Pons (tissue), 1 donor: ENCODE measurements at places on chromosomes 2 and 18.

DNA sequence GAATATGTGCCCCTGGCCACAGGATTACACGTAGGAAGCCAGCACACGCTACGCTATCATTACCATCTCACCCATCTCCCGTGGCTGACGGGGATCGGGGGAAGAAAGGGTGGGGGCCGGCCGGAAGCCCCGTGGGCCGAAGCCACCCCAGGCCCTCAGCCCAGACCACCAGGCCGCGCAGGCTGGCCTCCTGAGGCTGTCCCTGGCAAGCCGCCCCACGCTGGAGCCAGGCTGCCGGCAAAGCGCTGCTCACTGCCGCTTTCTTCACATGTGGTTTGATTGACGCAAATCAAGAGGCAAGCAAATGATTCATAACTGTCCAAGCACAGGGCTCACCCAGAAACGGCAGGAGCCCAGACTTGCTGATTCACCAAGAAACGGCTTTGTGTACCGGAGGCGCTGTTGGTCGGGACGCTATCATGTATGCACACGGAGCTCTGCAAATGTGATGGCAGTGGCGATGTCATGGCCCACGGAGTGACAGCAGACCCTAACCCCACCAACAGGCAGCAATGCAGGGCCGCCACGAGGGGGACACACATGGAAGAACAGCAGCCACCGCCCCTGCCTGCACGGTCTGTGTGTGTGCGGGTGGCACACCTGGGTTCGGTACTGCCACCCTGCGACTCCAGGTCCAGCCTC lies 125.7 kb downstream of the HDAC4 start:
- no peak for DNase-seq

DNA sequence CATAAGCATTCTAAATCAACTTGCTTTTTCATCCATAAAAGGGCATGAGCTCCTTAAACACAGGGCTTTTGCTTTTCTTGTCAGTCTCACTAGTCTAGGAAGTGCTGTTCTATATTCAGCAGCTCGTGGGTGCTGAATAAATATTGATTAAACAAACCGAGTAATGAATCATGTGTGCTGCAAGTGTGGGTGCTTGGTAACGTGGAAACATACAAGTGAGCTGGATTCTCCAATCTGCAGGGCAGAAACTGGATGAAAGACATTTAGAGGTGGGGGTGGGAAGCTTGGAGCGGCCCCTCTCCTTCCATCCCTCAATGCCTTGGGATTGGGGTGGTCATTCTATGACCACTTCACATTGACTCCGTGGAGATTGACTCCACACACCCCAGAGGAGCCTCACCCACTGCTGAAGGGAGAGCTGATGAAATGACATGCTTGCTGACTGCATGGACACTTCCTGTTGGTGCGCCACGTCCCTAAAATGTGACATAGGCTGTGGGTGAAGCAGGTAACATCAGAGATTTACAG lies 114.6 kb downstream of the DOCK10 start:
- DNase-seq = no peak

GRCh38 chr18:10726198-10727068 lies 200.6 kb downstream of the NAPG start:
- DNase-seq = no peak

GRCh38 chr2:223993634-223994232 lies 36.5 kb downstream of the MRPL44 start:
- DNase-seq = peak; percentile 92

GRCh38 chr2:113831161-113831560 lies 58.7 kb upstream of the ACTR3 start:
- DNase-seq = no peak

DNA sequence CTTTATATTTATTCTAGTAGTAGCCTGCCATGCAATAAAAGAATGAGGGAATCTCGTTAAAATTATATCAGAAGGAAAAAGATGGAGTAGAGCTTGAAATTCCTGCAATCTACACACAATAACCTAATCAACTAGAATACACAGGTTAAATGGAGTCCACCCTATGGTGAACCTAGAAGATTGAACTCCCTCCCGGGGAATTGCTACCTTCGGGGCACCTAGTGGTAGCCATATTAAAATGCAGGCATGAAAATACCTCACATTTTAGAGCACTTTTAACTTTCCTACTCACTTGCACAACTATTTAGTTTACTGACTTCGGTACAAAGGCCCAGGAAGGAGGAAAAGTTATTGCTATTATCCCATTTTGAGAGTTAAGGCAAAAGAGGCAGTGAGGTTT lies 174.5 kb downstream of the SS18 start:
- no peak for DNase-seq

DNA sequence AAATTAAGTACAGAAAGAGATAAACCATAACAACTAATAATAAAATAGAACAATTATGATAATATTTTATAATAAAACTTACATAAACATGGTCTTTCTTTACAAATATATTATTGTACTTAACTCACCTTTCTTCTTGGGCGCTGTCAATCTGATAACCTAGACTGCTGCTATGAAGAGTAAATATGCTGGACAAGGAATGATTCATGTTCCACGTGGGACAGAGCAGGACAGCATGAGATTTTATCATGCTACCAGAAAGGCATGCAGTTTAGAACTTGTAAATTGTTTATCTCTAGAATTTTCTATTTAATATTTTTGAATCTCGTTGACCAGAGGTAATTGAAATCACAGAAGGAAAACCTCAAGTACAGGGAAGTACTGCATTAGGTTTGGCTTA lies 210.7 kb downstream of the ANKRD30B start:
- DNase-seq = no peak

GRCh38 chr2:236859908-236860307 lies 225.8 kb upstream of the COPS8 start:
- peak; percentile 15 for DNase-seq

GRCh38 chr2:46498681-46499080 lies 19.3 kb downstream of the TMEM247 start:
- DNase-seq = no peak

DNA sequence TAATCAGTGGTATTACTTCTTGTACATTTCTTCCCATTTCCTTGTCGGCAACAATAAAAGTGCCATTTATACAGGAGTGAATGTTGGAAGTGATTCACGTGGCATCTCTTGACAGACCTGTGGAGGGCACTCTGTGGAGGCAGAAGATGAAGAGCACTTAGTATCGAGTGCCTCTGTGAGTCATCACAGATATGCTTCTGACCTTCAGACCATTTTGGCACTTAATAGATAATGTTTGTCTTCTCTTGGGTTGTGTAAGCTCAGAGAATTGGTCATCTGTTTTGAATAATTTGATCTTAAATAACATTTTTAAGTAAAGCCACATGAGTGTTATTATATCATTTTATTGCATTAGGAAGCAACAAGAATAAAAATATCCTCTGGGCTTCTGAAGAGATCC lies 305.5 kb downstream of the PTPRM start:
- DNase-seq = no peak

DNA sequence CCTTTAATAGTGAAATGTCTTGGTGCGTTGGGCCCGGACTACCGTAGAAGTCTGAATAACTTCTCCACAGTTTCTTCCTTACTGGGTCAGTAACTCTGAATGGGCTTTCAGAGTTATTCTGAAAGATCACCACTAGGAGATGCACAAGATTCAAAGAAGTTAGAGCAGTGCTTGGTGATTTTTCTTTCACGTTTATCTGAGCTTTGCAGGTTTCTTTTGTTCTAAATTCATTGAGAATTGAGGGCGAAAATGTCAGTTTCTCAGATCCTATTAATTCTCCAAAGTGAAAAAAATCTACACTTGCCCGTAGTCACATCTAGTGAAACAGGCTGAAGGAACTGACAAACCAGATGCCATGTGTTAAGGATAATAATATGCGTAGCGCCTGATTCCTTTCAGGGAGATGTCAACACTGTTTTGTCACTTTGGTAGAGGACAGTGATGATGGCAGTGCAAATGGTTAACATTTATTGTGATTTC lies 70.1 kb downstream of the QPCT start:
- DNase-seq = peak; percentile 66

- peak; percentile 44 for DNase-seq
These were observed 565.5 kb downstream of the CCDC85A start for GRCh38 chr2:56749152-56749752.

GRCh38 chr18:72208920-72209676 lies 335.0 kb downstream of the CBLN2 start:
- DNase-seq = no peak

DNA sequence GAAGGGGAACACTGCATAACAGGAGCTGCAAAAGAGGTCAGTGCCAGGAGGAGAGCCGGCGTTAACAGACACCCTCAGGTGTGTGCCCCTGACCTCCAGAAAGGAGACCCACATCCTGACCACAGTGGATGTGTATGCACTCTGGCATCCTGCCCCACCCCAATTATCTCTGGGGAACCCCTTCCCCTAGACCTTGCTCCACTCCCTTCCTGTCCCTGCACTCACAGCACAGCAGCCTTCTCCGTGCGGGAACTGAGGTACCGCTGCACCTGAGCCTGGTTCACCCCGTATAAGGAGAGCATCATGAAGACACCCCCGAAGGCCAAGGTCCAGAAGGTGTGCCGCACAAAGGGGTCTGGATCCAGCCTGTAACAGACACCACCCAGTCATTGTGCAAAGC lies 7.3 kb upstream of the ATRAID start:
- DNase-seq = no peak

- DNase-seq = no peak
These were observed 17.1 kb upstream of the HNMT start for GRCh38 chr2:137947032-137947727.

DNA sequence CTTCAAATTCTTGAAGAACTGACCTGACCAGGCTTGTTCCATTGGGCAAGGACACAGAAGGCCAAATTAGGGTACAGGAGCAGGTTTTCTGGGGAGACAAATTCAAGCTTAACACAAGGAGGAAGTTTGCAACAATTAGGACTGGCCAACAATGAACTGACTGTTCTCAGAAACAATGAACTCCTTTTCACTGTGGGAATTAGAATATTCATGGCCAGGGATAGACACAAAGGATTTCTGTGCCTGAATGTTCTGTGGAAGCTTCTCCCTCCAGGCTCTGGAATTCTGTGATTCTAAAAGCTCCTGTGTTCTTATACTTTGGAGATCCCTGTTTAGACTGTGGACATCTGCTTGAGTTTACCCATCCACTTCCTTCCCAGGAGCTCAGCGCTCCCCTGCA lies 15.2 kb downstream of the SMYD1 start:
- peak; percentile 99 for DNase-seq

DNA sequence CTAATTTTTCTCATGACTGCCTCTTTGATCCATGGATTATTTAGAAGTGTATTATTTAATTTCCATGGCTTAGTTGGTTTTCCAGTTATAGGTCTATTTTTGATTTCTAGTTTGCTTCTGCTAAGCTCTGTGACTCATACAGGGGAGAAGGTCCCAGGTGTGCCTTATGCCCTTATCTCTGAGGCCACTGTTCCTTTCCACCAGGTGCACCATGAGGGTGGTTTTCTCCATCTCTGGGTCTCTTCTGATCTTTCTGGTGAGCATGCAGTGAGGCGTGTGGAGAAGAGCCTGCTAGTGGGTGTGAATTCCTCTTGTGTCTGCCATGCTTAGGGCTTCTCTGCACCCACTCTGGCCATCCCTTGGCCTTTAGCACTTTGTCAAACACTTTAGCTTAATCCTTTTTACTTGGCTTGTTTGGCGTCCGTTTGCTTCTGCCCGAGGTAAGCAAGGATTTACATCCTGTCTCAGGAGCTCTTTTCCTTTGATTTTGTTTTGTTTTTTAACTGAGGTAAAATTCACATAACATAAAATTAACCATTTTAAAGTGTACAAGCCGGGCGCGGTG lies 129.8 kb upstream of the ARL4C start:
- DNase-seq = no peak

- no peak for DNase-seq
These were observed 93.9 kb downstream of the ASXL2 start for GRCh38 chr2:25784404-25784803.

- peak; percentile 42 for DNase-seq
These were observed 42.9 kb upstream of the SLC35F5 start for GRCh38 chr2:113799375-113799774.

DNA sequence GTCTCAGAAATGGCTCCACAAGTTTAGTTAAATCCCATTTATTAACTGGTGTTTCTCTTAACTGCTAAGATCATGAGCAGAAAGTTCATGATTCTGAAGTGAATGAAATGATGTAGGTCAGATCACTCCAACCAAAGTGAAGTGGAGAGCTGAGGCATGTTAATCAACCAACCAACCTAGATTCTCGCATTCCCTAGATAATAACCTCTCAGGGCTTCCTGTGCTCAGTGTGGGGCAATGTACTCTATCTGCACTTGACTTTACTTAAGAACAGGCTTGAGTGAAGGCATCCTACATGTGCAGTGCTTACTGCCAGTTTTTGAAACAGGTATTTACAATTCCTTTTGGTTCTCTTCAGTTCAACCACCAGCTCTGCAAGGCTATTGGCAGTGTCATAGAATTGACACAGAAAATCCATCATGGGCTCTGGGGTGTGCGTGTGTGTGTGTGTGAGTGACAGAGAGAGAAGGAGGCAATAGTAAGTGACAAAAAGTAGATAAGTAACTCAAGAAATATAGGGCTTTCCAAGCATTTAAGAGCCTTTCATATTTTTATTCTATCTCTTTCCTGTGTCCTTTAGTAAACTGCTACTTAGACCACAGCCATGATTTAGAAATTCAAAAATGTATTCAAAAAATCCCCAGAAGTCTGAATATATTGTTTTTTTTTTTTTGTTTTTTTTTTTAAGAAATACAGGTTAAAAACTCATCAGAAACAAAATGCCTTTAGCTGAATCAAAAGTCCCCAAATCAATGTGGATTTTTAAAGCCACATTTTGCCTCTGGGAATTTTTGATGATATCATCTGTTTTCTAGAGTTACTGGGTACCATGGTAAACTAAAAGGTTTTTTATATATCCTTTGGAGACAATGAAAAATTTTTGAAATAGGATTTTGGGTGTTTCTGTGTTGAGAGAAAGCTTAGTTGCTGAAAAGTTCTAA lies 28.6 kb downstream of the DOCK10 start:
- DNase-seq = no peak

GRCh38 chr18:46243673-46244072 lies 139.5 kb downstream of the HAUS1 start:
- DNase-seq = no peak

GRCh38 chr18:13548106-13548819 lies 178.1 kb downstream of the FAM210A start:
- DNase-seq = no peak

- DNase-seq = no peak
These were observed 466.9 kb upstream of the CELF4 start for GRCh38 chr18:38032516-38032915.

- no peak for DNase-seq
These were observed 1.9 kb downstream of the DUSP2 start for GRCh38 chr2:96143231-96143847.

DNA sequence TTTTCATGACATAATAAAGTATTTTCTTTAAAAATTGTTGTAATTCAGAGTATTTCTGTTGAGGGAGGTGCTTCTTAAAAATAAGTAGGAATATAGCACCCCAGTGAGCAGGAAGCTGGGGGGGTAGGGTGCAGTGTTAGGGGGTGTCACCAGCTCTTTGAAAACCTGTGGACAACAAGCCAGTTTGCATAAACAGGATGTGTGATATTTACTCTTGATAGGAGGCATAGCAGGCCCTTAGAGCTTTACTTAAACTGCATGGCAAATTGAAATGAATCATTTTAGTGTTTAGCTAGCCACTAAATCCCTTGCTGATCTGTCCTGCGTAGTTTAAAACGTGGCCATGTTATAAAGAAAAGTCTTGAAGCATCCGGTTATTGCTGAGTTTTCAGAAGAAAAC lies 8.4 kb downstream of the TGIF1 start:
- no peak for DNase-seq
